ENCODE measurements at places on chromosomes 12 and 14.

GRCh38 chr12:89838833-89839232, 130.2 kb upstream of the ATP2B1 start:
- DNase-seq = no peak

- no peak for DNase-seq
Observed at GRCh38 chr12:127888943-127889719, 377.8 kb upstream of the TMEM132C start.

DNA sequence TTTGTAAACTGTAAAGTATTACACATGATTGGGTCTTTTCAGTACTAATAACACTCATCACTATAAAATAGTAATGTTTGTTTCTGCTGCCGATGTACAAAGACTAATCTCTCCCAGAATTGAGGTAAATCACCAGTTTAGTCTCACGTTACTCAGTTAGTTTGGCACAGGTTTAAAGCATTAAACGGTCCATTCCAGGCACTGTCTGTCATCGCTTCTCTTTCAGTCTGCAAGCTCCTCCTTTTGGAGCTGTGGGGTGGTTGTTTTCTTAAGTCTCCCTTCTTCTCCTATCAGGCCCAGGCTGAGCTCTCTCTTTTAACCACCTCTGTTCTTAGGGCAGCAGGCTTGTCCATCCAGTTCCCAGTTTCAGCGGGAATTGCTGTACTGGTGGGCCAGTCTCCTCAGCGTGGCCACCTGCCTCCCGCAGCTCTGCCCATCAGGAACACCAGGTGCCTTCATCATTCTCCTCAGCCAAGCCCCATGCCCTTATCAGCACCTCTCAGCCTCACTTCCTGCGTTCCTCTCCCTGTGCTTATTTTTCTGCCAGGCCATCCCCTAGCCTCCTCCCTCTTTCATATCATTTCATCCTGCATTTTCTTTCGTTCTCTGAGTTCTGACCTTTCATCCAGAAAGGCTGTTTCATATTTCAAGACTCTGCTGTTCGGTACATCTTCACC, 149.0 kb downstream of the TGFB3 start:
- DNase-seq = no peak

DNA sequence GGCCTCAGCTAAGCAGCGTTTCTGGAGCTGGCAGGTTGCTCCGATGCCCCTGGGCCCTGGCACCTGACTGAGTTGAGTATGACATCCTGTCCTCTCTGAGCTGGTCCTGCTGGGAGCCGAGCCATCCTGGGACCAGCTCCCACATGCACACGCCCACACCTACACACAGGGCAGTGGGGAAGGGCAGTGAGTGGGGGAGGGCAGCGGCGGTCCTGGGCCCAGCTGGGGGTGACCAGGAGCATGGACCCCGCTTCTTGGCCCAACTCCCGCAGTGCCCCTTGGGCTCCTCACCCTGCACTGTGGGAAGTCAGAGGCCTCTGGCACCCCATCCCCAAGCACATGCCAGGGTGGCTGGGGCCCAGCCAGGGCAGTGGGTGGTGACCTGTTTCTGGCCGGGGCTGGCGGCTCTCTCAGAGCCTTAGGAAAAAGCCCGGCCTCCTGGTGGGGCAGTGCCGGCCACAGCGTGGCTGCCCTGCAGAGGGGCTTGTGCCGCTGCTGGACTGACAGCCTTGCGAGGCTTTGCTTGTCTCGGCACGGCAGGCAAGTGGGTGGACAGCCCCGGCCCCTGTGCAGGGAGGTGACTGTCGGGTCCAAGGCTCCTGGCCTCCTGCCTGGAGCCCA, 5.9 kb upstream of the CRIP2 start:
- DNase-seq = no peak

GRCh38 chr14:105123981-105124765, 44.4 kb downstream of the JAG2 start:
- no peak for DNase-seq
